ENCODE measurements at places on chromosomes 1 and 21.

- DNase-seq = no peak
Measured at GRCh38 chr1:143651350-143651992, 320.3 kb downstream of the FAM72C start.

- peak; percentile 89 for DNase-seq
Measured at GRCh38 chr1:167819849-167820683, 93.9 kb downstream of the ADCY10 start.

DNA sequence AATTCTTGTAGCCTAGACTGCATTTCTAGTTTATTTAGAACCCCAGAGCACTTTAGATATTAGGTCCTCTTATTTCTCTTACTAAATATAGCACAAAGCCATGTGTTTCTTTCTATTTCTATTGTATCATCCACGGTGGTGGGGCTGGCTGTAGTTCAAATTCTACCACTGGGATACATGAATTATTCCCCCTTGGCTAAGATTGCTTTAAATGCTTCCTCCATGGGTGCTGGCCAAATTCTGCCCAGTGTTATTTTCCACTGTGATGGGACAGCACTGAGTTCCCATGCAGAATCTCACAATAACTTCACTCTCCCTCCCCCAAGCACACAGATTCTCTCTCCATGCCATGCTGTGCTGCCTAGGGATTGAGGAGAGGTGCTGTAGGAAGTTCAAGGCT, 41.5 kb upstream of the GBP6 start:
- DNase-seq = no peak

DNA sequence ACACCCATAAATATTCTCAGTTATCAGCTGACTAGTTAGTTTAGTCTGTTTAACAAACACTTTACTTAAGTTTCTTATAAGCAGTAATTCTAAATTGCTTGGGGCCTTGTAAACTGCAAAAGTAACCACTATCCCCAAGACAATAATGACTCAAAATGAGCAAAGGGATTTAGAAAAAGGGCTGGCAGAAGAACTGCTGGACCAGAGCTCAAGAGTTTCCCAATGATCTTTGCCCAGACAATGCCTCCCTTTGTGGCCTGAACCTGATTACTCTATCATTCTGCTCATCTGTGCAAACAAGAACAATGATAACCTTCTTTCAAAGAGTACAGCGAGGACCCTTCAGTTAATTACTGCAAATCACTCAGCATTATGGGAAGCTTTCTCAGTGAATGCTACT, 123.5 kb downstream of the TIAM1 start:
- no peak for DNase-seq

DNA sequence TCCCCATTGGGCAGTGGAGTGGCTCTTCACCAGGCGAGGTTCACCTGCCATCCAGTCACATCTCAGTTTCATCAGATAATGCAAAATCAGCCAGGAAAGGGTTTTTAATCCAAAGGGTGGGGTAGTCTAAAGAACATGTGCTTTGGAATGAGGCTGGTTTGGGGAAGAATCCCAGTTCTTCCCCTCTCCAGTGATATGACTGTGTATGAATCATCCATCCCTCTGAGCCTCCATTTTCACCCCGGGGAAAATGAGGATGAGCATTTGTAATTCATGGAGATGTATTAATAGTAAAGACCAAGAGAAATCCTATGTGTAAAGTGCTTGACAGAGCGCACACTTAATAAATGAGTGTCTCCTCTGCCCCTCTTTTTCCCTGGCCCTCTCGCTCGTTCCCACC, 215.1 kb upstream of the FGGY start:
- DNase-seq = no peak

Measured in fibroblast of skin of left quadriceps (primary cell).